ENCODE measurements at places on chromosomes 6 and 20.
A peak's percentile ranks its signal among the peaks of the same experiment; 100 is the strongest.

DNA sequence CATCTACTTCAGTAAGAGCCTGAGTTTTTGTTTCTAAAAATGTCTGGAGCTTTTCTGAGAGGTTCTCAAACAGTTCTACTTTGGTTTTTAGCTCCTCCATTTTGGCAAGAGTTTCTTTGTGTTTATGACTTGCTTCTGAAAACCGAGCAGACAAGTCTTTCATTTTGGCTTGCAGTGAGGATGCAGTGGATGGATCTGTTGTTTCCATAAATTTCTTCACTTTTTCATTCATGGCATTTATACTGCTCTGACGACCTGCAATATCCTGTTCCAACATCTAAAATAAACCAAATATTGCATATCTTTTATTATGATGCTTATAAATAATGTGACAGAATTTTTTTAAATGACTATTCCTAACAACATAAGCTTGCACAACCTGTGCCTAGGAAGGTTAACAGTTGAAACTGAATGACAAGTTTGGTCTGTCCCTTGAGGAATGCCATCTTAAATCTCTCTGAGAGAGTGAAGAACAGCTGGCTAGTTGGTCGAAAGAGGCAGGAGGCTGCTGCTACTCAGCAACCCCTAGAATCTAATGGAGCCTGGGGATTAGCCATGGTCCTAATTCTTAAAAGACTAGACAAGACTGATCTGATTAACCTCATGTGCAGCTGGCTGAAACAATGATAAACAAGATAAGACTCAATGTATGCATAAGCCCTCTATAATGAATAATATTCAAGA is 69.8 kb downstream of the DST start:
- no peak for DNase-seq

GRCh38 chr20:61737812-61738443 is 327.8 kb downstream of the TAF4 start:
- DNase-seq: no peak

GRCh38 chr6:123509112-123509511 is 127.6 kb downstream of the TRDN start:
- no peak for DNase-seq

GRCh38 chr20:10826111-10826510 is 152.3 kb upstream of the JAG1 start:
- no peak for DNase-seq

- no peak for DNase-seq
These were observed 18.4 kb downstream of the UBE3D start for GRCh38 chr6:83047065-83047754.

GRCh38 chr20:63497946-63498935 is 642 bp downstream of the EEF1A2 start:
- DNase-seq: no peak

DNA sequence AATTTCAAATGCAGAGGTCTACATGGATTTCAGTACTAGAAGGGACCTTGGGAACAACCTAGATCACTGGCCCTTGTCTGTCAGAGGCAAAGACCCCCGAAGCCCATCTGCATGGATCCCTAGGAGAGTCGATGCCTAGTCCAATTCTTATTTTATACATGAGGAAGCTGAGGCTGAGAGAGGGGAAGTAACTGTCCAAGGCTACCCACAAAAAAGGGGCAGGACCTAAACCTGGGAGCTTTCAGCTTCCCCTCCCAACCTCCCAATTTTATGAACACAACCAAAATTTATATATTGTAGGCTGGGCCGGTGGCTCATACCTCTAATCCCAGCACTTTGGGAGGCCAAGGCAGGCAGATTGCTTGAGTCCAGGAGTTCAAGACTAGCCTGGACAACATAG is 73.2 kb downstream of the TRERF1 start:
- DNase-seq: no peak

DNA sequence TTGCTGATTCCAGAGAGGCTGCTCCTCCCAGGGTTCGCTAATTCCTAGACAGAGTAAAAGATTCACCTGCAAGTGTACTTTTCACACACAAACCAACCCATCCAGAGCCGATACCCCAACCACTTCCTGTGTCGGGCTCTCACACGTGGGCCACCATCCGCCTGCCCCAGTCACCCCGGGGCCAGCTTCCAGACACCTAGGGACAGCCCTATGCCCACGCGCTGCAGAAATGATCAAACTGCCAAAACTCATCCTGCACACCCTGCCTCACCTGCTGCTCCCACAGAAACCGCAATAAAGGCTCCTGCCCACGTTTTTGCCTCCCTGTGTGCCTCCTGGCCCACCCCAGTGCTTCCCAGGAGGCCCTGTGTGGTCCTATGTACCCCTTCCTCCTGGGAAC is 59.5 kb downstream of the PSMG4 start:
- DNase-seq: no peak

DNA sequence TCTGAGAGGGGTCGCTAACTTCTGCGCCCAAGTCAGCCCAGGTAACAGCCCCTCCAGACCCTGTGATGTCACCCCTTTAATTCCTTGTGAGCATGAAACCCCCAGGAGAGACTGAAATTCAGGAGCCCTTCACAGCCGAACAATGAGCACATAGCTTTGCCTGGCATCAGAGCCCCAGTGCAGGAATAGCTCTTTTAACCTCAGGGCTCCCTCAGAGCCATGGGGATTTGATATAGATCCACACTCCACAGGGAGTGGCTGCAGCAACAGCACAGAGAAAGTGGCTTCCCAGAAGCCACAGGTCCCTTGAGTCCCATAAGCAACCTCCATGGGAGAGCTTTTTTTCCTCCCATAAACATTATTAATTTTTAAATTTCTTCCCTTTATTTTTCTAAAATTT is 150.0 kb upstream of the MARCKS start:
- DNase-seq: peak; percentile 54

DNA sequence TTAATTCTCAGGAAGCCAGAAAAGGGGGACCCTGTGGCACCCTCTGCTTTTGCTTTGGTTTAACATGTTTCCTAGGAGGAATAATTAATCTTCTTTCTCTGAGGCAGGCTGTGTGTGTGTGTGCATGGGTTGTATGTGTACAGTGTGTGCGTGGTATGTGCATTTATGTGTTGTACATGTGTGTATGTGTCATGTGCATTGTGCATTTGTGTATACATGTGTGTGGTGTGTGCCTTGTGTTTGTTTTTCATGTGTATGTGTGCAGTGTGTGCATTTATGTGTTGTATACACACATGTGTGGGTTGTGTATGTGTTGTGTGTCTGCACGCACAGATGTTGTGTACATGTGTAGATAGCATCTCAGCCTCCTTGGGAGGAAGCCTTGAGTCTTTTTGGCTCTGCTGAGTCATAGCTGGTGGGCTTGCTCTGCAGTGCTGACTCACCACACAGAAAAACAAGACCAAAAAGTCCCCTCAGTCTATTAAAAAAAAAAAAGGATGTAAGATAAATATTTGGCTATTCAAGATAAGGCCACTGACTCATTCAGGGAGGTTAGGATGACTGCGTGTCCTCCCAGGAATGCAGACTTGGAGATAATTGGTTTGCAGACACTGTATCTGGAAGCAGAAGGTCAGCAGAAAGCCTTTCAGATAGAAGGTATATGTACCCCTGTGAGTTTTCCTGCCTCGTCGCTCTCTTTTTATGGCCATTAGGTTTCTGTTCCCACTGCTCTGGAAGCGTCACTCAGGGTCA is 58.6 kb downstream of the SYNJ2 start:
- no peak for DNase-seq

- DNase-seq: no peak
These were observed 29.2 kb downstream of the ID4 start for GRCh38 chr6:19866173-19866984.

- DNase-seq: no peak
These were observed 44.1 kb upstream of the TXNDC5 start for GRCh38 chr6:7954477-7955200.

GRCh38 chr6:70180901-70181599 is 121.8 kb downstream of the COL9A1 start:
- no peak for DNase-seq

GRCh38 chr6:115909923-115910546 is 150.7 kb downstream of the FRK start:
- no peak for DNase-seq

- no peak for DNase-seq
These were observed 1.6 kb downstream of the PPP1R16B start for GRCh38 chr20:38806855-38807655.

- no peak for DNase-seq
These were observed 21.0 kb downstream of the PHACTR3 start for GRCh38 chr20:59625214-59625922.

- DNase-seq: no peak
These were observed 1.0 kb downstream of the HELZ2 start for GRCh38 chr20:63572788-63573646.

GRCh38 chr6:100305209-100305869 is 159.4 kb downstream of the SIM1 start:
- DNase-seq: no peak

DNA sequence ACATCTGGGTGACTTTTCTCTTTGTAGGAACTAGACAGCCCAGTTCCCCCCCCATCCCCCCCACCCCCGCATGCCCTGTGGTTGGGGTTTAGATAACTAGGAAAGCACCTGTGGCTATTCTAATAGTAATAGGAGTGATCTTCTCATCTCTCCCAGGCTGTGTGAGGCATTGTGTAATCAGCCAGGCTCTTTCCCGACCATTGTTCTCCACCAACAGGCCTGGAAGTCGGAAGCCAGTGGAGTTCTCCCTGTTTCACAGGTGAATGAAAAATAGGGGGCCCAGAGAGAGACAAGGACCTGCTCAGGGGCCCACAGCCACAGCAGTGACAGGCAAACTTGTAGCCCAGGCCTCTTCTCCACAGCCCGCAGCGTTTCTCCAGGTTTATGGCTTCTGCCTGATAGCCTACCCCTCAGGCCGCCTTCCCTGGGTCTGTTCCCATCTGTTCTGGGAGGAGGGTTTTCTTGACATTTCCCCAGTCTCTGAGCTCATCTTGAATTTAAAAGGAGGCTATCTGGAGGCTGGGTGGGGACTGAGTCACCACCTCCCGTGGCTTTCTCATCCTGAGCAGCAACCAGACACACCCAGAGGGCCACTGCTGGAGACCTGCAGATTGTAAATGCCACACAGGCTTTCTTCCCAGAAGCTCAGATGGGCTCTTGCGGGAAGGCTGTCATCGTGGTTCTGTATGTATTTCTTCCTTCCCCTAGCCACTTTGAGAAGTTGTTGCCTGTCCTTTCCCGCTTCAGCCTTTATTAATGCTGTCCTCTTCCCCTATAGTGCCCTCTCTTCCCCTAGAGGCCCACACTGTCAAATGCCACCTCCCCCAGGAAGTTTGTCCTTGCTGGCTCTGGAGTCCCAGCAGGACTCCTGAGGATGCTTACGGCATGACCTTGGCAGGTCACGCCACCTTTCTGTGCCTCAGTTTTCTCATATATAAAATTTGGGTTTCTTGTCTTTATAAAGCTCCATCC is 75.9 kb upstream of the MYL9 start:
- DNase-seq: no peak

DNA sequence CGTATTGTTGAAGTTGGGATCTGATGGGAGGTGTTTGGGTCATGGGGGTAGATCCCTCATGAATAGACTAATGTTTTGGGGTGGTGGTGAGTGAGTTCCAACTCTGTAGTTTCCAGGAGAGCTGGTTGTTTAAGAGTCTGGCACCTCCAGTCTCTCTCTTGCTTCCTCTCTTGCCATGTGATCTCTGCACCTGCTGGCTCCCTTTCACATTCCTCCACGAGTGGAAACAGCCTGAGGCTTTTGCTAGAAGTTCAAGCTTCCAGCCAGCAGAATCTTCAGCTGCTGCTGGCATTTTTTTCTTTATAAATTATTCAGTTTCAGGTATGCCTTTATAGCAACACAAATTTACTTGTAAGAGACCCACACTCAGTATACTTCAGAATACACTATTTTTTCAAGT is 1021.6 kb downstream of the EYS start:
- DNase-seq: no peak

- DNase-seq: no peak
These were observed 165.3 kb upstream of the FAM83B start for GRCh38 chr6:54681267-54681666.

DNA sequence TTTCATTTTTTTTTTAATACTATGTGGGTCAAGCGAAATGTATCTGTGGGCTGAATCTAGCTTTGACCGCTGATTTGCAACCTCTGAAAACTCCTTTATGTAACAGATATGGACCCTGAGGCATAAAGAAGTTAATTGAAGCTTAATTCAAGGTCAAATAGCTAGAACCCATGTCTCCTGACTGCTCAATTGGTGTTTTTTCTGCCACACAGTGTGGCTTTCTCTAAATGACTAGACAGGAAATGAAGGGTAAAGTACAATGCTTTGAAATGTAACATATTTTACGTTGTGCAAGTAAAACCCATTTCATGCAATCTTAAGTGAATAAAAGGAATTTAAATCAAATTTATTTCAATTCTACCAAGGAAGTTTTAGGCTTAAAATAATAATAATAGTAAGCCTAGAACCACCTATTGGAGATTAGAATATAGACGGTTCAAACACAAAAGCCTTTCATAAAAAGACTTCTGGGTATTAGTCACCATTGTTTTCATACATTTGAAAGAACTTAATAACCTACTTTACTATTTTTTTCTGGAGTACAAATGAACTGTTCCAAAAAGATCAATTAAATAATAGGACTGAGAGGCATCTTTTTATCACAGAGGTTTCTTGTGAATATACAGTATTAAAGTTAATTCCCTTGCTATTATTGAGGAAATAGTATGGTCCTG is 279.8 kb downstream of the EPHA7 start:
- no peak for DNase-seq

DNA sequence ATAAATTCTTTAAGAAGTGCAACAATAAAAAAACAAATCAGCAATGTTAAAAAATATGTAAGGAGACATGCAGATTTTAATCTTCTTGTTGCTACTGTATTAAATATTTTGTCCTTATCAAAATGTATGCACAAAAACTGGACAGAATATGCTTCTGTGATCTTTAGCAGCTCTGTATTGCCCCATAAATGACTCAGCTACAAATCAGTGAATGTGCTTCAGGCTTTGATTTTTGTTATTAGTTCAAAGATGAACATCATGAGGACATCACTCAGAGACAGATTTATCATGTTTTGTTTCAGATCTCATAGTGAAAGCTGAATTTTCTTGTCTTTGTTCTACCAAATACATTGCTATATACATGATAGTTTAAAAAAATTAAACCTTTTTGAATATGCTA is 312.4 kb downstream of the GRIK2 start:
- DNase-seq: no peak
